NCI-H510A (cell line): ENCODE measurements at places on chromosomes 3 and 15.
A peak's percentile ranks its signal among the peaks of the same experiment; 100 is the strongest.

DNA sequence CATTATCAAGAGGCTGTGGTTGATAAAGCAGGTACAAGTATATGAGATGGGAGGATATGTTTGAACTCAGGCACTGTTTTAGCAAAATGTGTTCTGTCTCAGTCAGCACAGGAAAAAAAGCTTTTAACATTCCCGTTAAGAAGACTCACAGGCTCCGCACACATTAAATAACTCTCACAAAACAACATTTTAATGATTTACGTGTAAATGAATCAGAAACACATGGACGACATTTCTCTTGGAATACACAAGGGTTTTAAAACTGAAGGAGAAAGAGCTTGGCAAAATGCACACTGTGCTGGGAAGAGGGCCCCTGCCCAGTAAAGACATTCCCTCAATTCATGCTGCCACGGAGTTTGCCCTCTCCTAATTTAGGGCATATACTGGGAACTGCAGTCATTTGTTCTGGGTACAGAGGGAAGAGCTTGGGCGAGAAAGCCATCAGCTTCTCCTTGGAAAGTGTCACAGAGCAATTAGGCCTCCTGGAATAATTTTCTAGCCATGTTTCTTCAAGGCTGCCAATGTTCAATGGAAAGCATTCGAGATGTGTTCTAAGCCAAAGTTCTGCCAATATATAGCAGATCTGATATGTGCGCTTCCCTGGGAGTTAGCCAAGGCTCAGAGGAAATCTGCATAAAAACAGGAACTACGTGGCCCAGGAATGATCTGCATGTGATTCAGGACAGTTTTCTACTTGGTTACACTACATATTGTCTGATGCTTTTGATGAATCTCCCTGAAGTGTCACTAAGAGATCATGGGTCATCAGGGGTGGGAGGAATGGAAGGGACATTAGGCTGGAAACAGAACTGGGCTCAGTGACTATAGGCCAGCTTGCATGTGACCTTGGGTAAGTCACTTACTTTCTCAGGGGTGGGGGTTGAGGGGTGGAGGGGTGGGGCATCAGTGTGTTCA lies 2.2 kb upstream of the MASP1 start:
- no peak for DNase-seq

- DNase-seq = no peak
These were observed 835.4 kb upstream of the GBE1 start for GRCh38 chr3:82596805-82597204.

DNA sequence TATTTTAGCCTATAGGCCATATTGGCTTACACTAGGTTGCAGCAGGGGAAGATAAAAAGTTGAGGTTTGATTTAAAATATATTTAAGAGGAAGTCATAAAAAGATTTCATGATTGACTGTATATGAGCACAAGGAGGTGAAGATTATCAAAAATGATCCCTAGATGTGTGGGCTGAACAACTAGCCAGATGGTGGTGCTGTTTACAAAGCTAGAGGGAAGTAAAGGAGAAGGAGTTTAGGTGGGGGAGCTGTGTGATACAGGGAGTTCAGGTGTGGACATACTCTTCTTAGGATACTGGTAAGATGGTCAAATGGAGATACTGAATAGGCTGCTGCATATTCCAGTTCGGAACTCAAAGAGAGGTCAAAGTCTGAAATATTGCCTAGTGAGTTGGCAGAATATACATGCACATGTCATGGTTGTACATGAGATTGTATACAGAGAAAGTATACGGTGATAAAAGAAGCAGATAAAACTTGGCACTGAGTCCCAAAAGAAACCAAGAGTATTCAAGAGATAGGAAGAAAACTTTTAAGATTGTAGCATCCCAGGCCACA lies 727.8 kb downstream of the NLGN1 start:
- DNase-seq = peak; percentile 8

- no peak for DNase-seq
These were observed 45.1 kb downstream of the NOX5 start for GRCh38 chr15:69059557-69059943.

DNA sequence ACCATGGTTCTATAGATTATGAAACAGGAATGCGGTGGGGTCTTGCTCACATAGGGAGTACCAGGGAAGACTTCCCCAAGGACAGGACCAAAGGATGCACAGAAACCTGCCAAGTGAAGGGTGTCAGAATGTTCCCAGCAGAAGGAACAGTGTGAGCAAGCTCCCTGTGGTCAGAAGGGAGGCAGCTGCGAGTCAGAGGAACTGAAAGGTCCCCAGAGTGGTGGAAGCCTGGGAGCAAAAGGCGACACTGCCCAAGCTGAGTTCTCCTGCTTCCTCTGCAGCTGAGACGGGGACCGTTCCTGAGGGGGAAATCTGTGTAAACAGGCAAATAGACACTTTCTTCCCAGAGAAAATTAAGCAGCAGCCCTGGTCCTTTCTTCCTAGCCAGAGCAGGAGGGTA lies 14.2 kb upstream of the SLC6A6 start:
- DNase-seq = no peak

- peak; percentile 9 for DNase-seq
These were observed 37.7 kb downstream of the ABHD17C start for GRCh38 chr15:80732818-80733217.

DNA sequence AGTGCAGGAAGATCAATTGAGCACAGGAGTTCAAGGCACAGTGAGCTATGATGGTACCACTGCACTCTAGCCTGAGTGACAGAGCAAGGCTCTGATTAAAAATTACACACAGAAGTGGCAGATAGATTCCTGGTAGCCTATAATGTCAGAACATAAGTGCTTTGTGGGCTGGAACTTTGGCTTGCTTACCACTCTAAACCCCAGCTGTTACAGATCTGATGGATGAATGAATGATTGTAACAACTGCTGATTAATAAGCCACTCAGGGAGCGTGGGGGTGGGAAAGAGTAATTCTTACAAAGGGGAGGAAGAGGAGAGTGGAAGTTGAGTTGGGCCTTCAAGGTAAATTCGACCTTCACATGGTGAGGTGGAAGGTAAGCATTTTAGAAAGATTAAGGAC lies 40.9 kb upstream of the PTPN23 start:
- DNase-seq = no peak
